ENCODE measurements at places on chromosomes 2 and 18.

DNA sequence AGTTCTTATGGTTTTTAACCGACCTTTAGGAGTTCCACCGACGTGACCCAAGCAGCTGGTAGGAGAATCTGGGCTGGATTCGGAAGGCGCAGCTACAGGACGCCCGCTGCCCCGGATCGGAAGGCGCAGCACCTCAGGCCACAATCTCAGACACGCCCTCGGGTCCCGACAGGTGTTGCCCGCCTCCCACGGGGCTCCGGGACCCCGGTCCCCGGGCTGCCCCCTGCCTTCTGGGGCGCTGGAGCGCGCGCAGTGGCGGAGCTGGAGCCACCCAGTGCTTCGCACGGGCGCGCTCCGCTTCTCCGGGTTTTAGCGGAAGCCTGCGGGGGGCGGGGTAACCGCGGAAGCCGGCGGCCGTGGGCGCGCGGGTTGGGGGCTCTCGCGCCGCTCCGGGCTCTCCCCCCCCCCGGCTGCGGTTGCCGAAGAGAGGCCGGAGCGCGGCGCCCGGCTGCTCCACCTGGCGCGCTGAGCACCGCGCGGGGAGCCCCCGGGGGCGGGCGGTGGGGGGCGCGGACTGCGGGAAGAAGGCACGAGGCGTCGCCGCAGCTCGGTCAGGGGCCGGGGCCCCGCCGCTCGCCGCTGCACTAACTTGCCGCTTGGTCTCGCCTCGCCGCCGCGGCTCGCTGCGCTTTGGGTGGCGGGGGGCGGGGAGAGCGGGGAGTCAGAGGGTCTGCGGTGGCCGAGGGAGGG is 718.8 kb downstream of the DPP10 start:
- DNase-seq = no peak

GRCh38 chr18:63249771-63250170 is 69.8 kb downstream of the BCL2 start:
- no peak for DNase-seq

DNA sequence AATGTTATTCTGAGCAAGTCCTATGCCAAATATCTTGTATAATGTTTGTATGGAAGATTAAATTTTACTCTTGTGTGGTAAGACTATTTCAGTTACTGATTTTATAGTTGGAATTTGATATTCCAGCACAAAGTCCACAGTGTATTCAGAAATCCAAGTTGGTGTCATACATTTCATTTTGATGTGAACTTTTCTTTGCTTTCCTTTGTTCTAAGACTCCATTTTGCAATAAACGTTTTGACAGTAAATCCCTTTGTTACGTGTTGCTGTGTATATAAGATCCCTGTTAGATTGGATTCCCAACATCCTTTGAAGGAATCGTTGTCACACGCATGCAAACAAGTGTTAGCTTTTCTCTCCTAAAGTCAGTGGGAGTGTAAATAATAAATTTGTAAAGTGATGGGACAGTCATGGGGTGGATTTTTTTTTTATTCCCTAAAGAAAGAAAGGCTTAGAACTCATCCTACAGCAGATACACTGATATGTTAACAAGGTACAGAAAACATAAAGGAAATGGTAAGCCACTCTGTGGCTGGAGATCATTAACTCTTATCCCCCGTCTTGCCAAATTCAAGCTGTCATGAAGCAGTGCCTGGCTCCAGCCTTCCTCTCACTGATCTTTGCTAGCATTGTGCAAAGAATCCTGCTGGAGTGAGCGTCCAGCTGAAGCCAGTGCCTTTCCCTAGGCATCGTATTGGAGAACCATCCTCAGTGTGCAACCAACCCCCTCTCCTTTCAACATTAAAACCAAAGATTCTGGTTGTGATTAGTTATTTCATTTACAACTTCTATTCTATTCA is 127.6 kb upstream of the CDCA7 start:
- no peak for DNase-seq

DNA sequence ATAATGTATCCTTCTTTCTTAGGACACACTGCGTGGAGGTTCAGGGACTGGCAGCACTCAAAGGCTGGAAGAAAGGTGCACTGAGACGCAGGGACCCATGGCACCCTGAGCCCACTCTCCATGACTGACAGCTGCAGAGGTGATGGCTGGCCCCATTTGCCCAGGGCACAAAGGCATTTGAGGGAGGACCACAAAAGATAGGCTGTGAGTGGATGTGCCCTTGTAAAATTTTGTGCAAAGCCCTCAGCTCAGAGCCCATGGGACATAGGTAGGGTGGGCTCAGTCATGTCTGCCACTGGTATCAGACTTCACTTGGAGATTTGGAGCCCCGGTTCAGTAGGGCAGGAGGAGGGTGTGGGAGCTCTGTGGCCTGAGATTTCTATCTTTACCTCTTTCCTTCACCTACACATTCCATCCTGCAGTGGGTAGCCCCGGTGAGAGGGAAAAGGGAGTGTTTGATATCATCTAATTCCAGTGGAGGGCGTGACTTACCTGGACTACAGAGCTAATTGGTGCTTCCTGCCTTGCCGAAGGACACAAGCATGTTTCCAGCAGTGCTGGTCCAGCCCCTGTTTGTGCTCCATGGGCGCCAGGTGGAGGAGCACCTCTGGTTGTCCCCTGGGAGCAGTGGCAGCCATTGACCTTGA is 312.2 kb downstream of the EN1 start:
- no peak for DNase-seq

DNA sequence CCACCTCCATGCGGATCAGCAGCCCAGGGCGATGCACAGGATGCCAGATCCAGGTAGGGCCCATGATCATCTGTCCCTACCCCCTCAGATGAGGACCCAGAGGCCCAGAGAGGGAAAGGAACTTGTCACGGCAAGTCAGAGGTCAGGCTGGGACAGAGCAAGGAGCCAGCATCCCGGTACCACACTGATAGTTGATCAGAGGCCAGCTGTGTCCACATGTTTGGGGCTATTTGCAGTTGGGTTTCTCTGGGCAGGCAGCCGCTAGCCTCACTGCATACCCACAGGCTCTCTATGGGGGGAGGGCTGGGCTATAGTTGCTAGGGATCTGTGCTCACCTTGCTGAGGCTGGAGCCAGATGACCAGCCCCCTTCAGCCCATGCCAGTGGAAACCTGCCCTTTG is 9.6 kb downstream of the GAREM2 start:
- DNase-seq = no peak

DNA sequence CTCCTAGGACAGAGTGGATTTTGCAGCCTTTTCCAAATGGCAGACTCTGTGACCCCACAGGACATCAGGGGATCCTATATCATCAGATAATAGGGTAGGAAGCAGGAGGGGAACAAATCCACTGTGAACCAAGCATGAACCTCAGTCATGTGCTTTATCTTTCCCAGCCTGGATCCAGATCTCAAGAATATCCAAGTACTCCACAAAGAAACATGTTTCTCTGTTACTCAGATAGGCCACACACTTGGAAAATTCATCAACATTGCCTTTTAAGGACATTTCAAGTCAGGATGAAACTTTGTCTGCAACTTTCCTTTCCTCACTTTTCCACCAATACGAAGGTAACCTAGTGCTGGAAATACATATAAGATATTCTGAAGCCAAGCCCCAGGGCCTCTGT is 85.8 kb downstream of the RDH14 start:
- no peak for DNase-seq

DNA sequence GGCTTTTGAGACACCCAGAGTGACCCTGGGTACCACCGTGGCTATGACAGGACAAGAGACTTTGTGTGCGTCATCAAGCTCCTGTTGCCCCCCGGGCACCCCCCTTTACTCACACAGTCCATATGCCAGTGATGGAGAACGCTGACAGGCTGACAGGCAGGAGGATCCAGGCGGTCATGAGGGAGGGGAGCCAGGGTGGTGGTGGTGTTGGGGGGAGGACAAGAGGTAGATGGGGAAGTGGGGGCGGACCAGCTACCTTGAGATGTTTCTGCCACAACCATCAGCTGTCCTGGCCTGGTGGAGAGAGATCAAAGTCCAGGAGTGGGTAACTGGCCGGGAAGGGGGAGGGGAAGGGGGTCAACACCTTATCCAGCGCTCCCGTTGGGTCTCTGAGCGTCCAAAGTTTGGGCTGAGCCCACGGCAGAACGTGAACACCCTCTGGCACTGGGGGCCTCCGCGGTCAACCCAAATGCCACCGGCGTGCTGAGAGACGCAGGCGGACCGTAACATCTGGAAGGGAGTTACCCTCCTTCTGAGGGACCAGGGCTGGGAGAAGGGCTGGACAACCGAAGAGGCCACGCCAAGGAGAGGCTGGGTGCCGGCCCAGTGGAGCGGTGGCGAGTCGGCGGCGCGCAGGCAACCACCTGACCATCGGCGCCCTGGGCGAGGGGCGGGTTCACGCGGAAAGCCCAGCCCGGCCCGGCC is 575 bp downstream of the TMEM150A start:
- DNase-seq = no peak

DNA sequence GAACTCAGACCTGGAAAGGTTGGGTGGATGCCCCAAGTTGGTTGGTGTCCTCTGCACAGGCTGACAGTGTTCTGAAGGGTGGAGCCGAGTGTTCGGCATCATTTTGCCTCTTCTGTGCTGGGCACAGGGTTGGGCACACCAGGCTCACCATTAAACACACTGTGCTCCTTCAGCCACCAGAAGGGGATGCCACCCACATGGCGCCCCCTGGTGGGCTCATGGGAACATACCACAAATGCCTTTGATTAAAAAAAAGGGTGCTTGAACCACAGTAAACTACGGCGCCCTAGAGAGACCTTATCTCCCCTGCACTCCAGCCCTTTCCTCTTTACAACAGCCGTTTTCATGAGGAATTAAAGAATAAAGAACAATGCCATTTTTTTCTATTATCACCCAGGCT is 89.4 kb downstream of the CELF4 start:
- peak; percentile 33 for DNase-seq

GRCh38 chr2:86821842-86822241 is 31.1 kb upstream of the CD8A start:
- DNase-seq = no peak

DNA sequence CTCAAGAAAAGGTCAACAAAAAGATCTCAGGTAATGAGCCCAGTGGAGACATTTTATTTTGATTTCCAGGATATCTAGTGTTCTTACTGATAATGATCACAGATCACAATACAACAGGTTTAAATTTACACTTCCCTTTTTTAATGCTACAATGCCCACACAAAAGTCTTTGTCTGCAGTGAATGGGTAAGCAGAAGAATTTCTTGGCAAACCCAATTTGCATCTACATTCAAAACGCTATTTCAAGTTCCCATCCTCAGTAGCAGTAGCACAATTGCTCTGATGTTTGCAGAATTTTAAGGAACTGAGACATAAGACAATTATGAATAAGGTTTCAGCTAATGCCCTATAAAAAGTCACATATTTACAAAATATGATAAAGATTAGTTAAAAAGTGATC is 929.4 kb upstream of the PIK3C3 start:
- DNase-seq = no peak

DNA sequence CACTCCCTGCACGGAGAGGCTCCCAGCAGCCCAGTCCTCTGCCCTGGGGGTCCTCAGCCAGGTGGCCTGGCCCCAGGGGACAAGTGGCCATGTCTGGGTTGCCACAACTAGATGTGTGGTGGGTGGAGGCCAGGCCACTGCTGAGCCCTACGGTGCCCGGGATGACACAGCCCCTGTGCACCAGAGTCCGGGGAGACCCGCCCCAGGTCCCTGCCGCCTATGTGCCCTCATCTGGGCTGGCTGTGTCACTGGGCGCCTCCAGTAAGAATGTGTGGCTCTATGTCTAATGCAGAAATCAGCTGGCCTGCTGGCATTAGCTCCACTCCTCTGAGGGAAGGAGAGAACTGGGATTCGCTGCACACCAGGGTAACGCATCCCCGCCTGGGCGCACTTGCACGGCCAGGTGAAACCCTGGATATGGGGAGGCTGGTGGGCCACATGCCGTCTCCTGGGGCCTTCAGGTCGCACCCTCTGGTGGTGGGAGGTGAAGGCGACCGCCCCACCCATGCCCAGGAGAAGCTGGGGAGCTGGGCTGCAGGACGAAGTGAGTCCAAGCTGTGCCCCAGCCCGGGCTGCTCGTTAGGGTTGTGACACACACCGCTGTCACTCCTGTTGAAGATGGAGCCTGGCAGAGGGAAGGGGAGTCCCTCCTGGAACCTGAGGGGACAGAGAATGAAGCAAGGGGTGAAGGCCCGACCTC is 136.1 kb downstream of the PTGR3 start:
- no peak for DNase-seq

DNA sequence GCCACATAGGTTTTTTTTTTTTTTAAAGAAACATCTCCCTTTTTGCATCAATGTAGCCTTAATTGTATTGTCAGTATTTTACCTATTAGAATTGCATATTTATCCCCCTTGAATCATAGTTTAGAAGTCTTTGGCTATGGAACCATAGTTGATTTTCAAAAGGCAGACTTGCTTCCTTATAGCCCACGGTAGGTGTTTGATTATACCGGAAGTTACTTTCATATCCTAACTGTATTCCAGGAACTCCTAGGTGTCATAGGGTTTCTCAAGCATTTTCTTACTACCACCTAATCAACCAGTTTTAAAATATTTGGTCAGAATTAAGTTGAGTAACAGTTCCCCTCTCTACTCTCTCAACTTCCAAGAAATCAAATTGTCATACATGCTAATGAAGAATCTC is 86.6 kb upstream of the TSPYL6 start:
- no peak for DNase-seq

GRCh38 chr2:216740557-216741222 is 45.3 kb upstream of the IGFBP5 start:
- DNase-seq = no peak

All from stimulated activated CD4-positive, alpha-beta T cell treated with anti-CD3 and anti-CD28 coated beads, Interleukin-2, amount 100 ng/mL, for 24 hours (primary cell).